ENCODE measurements at places on chromosomes 7 and 10. TPM values are rescaled to one million over a fixed set of nuclear protein-coding genes. Genes with fewer than 3 reads are reported as not detected.

- H3K4me3 ChIP-seq, result no peak overlapping the region
- no peak for DNase-seq
- H3K36me3 ChIP-seq, result no peaks in the 10 kb centered on the region
- H3K4me1 ChIP-seq, result peaks cover 20% of the 10 kb centered on the region
Measured at GRCh38 chr7:25454562-25455041, 226.3 kb upstream of the NPVF start.

DNA sequence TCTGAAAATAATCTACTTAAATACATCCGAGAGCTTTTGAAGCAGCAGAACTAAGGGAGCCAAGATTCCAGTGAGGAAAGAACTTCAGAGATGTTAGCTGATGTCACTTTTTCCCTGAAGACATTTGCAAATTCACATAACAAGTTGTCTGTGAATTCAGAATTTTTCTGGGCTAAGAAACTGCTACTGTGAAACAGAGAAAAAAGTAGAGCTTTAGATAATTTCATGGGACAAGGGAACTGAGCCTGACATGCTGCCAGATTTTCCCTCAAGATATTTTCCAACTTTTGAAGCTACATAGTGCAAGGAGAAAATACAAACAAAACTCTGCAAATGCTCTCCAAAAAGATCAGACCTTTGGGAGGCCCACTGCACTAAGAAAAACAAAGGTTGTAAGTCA is 484.2 kb downstream of the ANKRD7 start:
- DNase-seq, result no peak
- no peak overlapping the region for H3K4me3 ChIP-seq
- H3K4me1 ChIP-seq, result peaks cover 7% of the 10 kb centered on the region
- no peaks in the 10 kb centered on the region for H3K36me3 ChIP-seq
- H3K27ac ChIP-seq, result no peak overlapping the region

DNA sequence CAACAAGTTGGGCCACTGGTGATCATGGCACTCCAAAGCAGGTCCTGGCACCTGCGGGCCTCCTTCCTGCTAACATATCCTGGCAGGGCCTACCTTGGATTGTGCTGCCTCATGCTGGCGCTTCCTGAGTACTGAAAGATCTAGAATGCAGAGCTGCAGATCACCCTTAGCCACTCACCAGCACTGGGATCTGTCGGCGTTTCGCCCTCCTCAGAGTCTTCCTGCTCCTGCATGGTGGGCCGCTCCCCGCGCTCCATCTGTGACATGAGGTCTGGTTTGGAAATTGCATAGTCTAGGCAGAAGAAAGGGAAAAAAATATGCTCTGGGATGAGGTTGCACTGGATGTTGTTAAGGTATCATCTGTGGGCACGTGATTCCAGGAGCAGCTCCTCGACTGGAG is 10.0 kb downstream of the ZNF777 start:
- H3K4me3 ChIP-seq, result no peak overlapping the region
- DNase-seq, result no peak
- peaks cover 73% of the 10 kb centered on the region for H3K36me3 ChIP-seq
- no peak overlapping the region for H3K27ac ChIP-seq
- no peaks in the 10 kb centered on the region for H3K4me1 ChIP-seq

Gene AASS
- 1.2 TPM for polyA plus RNA-seq

Gene CAMK2B
- polyA plus RNA-seq, result 0.10 TPM

DNA sequence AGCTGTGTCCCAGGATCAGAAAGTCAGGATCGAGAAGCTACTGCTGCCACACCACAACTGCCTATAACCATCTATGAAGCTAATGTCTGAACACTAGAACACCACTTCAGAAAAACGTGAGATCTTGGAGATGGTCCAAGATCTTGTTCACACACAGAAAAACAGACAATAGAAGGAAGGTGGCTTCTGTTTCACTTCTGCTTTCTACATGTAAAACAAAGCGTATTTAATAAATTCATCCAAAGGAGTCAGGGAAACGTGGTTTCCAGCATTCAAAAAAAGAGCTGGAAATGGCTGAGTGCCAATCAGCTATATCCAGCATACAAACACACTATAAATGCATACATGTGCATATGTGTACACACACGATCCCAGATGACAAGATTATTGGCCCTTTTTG is 70.2 kb upstream of the CCDC71L start:
- H3K4me1 ChIP-seq, result peaks cover 8% of the 10 kb centered on the region
- H3K27ac ChIP-seq, result no peak overlapping the region
- H3K36me3 ChIP-seq, result peaks cover 6% of the 10 kb centered on the region
- no peaks in the 10 kb centered on the region for H3K27me3 ChIP-seq

GRCh38 chr7:151824373-151824933 is 52.5 kb downstream of the PRKAG2 start:
- H3K27me3 ChIP-seq, result peaks cover 55% of the 10 kb centered on the region
- no peaks in the 10 kb centered on the region for H3K4me1 ChIP-seq
- H3K27ac ChIP-seq, result no peak overlapping the region
- H3K4me3 ChIP-seq, result no peak overlapping the region
- no peaks in the 10 kb centered on the region for H3K36me3 ChIP-seq

DNA sequence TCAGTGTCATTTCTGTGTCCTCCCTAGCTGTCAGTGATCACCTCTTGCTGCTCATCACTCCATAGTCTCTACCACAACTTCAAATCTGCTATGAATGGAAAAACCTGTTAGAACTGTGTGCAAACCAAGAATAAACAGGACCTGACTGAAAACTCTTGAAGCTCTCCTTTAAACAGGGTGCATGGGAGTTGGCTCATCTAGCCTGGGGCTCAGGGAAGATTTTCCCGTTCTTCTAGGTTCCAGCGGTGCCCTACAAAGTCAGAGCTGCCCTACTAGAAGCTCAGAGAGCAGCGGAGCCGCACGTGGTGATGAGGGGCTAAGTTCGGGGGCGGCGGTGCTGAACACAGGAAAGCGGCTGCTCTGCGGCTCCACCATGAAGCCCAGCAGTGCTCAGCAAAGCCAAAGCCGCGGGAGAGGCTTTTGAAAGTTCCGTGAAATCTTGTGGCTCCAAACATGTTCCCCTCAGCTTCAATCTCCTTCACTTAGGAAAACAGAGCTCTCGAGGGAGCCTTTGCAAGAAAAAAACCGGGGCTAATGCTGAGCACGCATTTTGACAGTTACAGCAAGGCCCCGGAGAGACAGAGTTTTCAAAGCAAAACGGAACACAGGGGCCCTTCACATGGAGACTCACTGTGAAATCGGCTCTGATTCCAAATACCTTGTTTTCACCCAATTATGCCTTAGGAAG is 30.5 kb downstream of the RGS10 start:
- no peak overlapping the region for H3K4me3 ChIP-seq
- peaks cover 5% of the 10 kb centered on the region for H3K36me3 ChIP-seq
- H3K27me3 ChIP-seq, result no peaks in the 10 kb centered on the region
- H3K4me1 ChIP-seq, result no peaks in the 10 kb centered on the region

Gene C10orf62
- polyA plus RNA-seq, result 0.19 TPM

Gene PRRT4
- polyA plus RNA-seq, result 3.4 TPM

GRCh38 chr10:104284846-104285245 is 15.9 kb downstream of the GSTO2 start:
- H3K4me3 ChIP-seq, result no peak overlapping the region
- no peaks in the 10 kb centered on the region for H3K36me3 ChIP-seq
- H3K27ac ChIP-seq, result no peak overlapping the region
- no peak for DNase-seq
- no peaks in the 10 kb centered on the region for H3K27me3 ChIP-seq

- H3K27ac ChIP-seq, result no peak overlapping the region
- no peaks in the 10 kb centered on the region for H3K4me1 ChIP-seq
- DNase-seq, result no peak
- no peak overlapping the region for H3K4me3 ChIP-seq
Measured at GRCh38 chr10:100349087-100349486, 2.1 kb downstream of the SCD start.

GRCh38 chr7:98981701-98982100 is 103.4 kb downstream of the TRRAP start:
- peaks cover 82% of the 10 kb centered on the region for H3K36me3 ChIP-seq
- H3K4me1 ChIP-seq, result no peaks in the 10 kb centered on the region
- no peak overlapping the region for H3K27ac ChIP-seq
- H3K4me3 ChIP-seq, result no peak overlapping the region
- no peaks in the 10 kb centered on the region for H3K27me3 ChIP-seq

DNA sequence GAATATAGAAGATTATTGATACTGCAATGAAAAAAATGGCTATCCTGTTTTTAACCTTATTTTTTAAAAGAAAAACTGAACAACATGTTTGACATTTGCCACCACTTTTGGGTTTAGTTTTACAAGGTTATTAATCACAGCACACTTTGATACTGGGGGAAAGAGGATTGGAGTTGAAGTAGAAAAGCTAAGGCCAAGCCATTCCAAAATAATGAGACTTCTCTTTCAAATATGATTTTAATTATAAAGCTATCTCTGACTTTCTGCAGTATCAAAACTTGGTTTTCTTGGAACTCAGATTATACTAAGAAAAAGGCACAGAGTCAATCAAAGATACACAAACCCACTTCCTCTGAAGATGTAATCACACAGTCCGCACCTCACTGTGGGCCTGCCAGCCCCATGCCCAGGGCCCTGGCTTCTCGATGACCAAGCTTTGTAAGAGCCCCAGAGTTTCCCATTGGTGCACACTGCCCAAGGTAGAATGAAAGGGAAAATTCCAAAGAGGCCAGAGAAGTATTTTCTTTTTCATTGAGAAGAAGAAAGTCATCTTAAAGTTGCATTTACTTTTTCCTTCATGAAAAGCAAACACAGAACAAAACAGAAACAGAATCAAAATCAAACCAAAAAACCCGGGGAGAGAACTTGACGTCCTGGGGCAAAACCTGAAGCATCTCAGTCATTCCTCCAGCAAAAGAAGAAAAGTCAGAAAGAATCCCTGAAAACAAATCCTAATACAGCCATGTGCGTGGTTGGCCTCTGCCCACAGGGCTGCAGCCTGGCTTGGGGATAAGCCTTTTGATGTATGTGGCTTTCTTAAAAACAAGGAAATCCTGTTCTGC is 187.7 kb upstream of the KLF6 start:
- H3K4me1 ChIP-seq, result no peaks in the 10 kb centered on the region
- DNase-seq, result no peak
- no peaks in the 10 kb centered on the region for H3K27me3 ChIP-seq
- no peaks in the 10 kb centered on the region for H3K36me3 ChIP-seq
- H3K27ac ChIP-seq, result no peak overlapping the region

GRCh38 chr10:44985175-44985681 is 6.6 kb upstream of the DEPP1 start:
- H3K27me3 ChIP-seq, result no peaks in the 10 kb centered on the region
- H3K4me3 ChIP-seq, result no peak overlapping the region
- H3K27ac ChIP-seq, result no peak overlapping the region
- H3K4me1 ChIP-seq, result peaks cover 5% of the 10 kb centered on the region

Gene NAT16
- 0.64 TPM for polyA plus RNA-seq

Data from SK-N-SH (cell line).